ENCODE measurements at places on chromosomes 5 and 9.

DNA sequence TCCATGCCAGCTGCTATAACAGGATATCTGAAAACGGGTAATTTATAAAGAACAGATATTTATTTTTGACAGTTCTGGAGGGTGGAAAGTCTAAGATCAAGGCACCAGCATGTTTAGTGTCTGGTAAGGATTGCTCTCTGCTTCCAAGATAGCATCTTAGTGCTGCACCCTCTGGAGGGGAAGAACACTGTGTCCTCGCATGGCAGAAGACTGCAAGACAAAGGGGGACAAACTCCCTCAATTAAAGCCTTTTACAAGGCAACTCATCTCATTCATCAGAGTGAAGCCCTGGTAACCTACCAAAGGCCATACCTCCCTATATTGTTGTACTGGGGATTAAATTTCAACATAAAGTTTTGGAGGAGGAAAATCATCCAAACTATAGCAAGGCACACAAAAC lies 298.9 kb upstream of the EDIL3 start:
- DNase-seq, result no peak

GRCh38 chr5:1540831-1541701 lies 17.3 kb upstream of the LPCAT1 start:
- no peak for DNase-seq

DNA sequence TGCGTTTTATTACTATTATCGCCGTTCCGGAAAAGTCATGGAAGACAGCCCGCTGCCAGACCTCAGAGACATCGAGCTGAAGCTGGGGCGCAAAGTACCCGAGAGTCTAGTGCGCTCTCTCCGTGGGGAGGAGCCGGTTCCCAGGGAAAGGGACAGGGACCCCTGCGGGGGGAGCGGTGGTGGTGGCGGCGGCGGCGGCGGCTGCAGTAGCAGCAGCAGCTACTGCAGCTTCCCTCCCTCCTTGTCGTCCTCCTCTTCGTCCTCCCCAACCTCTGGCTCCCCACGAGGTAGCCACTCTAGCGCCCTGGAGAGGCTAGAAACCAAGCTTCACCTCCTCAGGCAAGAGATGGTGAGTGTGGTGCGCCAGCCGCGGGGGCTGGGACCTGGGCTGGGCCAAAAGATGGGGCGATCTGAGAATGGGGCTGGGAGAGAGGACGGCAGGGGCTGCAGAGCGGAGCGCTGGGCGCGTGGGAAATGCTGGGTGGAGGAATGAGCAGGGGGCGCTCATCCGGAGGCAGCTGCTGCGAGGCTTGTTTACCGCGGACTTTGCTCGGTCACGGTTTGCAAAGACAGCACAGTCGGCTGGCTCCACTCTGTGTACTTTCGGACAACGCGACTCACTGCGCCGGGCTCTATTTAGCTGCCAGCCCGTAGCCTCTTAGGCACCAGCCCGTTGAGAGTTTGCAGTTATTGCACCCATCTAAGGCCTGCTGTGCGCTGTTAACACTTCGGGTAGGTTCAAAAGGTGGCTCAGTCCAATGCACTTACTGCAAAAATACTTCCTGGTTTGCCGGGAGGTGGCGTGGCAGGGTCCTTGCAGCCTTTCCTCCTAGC lies 1.1 kb downstream of the LURAP1L start:
- DNase-seq, result no peak

DNA sequence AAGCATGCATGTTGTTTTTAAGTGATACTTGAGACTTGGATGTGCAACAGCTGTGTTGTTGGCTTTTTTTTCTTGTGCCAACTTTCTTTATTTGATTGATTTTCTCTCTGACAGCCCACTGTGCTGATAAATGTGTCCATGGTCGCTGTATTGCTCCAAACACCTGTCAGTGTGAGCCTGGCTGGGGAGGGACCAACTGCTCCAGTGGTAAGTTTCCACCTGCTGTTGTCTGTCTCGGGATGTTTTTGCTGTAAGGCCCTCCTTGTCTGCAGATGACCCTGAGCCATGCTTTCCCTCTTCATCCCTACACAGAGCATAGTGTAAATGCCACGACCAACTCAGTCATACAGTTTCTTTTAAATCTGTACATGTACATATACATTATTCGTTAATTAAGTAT lies 79.2 kb downstream of the MEGF10 start:
- no peak for DNase-seq

GRCh38 chr5:119452060-119452372 lies 281 bp upstream of the HSD17B4 start:
- DNase-seq, result no peak

DNA sequence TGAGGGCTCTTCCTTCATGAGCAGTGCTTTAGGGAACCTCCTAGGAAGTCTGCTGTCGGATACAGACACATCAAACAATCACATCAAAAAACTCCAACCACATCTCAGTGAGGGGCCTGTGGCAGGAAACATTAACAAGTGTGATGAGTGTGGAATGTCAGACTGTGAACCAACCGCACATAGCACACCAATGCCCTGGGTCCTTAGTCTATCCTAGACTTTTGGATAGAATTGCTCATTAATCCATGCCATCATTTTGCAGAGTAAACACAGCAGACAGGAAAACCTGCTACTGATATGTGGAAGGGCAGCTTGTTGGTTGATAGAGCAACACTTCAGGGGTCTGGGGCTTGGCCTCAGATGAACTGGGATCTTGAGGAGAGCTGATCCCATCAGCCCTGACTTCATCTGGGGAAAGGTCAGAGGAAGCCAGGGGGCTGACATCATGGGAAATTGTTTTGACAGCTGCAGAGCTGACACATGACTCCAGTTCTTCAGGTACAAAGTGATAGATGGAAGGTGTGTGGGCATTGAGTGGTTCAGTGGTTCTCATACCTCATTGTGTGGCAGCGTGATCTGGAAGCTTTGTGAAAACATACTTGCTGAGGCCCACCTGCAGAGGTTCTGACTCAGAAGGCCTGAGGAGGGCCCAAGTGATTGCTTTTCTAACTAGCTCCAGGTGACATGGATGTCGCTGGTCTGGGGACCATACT lies 193.3 kb downstream of the DIRAS2 start:
- no peak for DNase-seq

GRCh38 chr5:50576686-50577256 lies 89.7 kb upstream of the PARP8 start:
- no peak for DNase-seq

- no peak for DNase-seq
Observed at GRCh38 chr5:180645274-180646204, 3.9 kb downstream of the FLT4 start.

GRCh38 chr9:113011911-113012381 lies at the start of gene ZNF883:
ZNF883 (minus strand) TSS chr9:113012192.
- DNase-seq, result no peak

DNA sequence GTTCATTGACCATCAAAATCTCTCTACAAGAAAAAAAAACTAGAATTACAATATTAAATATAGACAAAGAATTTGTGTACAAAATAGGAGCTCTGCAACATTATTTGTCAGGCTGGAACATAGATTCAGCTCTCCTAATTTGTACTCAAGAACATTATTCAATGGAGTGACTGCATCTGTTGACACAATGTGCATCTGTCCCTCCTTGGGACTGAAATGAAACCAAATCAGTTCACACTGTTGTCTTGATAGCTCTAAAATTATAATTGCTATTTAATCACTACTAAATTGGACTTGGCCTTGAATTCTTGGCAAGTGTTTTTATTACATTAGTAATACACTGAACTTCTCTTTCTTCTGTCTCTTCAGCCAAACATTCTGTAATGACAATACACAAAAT lies 47.7 kb downstream of the FTMT start:
- no peak for DNase-seq

GRCh38 chr5:5676218-5676617 lies 253.7 kb downstream of the ICE1 start:
- no peak for DNase-seq

DNA sequence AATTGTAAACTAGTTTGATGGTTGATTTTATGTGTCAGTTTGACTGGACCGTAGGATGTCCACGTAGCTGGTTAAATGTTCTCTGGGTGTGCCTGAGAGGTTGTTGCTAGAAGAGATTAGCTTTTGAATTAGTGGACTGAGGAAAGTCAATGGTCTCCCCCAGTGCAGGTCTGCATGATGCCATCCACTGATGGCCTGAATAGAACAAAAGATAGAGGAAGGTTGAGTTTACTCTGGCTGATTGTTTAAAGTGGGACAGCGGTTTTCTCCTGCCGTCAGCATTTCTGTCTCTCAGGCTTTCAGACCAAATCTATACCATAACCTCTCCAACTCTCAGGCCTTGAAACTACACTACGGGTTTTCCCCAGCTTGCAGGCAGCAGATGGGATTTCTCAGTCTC lies 899.2 kb upstream of the WWC1 start:
- DNase-seq, result no peak

DNA sequence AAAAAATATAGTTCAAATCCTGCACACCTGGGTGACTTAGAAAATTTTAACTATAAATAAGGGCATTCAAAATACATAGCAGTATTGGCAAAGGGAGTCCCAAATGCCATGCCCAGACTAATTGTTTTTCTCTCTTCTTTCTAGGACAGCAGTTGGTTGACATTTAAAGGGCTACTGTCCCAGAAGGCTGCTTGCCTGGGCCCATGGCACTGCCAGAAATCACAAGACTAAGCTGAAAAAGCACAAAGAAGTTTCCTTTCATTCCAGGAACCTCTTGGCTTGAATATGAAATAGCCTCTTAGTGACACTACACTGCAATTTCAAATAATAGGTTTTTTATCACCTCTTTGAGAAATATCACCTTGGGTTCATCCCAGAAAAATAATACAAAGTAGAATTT lies 388.9 kb upstream of the TRPC7 start:
- DNase-seq, result no peak

DNA sequence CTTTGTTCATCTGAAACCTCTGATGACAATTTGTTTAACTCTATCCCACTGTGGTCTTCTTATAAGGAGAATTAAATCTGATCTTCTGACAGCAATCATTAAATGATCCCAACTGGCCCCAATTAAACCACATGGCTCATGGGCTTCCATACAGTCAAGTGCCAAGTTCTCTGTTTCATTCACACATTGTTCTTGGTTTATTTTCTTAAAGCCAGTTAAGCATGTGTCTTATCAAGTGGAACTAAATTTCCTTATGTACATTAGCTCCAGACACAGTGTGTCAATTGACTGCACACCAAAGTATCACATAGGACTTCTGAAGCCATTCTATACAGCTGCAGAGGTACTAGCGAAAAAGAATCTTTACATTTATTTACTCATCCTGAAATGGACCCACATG lies 51.2 kb downstream of the MEF2C start:
- DNase-seq, result no peak

DNA sequence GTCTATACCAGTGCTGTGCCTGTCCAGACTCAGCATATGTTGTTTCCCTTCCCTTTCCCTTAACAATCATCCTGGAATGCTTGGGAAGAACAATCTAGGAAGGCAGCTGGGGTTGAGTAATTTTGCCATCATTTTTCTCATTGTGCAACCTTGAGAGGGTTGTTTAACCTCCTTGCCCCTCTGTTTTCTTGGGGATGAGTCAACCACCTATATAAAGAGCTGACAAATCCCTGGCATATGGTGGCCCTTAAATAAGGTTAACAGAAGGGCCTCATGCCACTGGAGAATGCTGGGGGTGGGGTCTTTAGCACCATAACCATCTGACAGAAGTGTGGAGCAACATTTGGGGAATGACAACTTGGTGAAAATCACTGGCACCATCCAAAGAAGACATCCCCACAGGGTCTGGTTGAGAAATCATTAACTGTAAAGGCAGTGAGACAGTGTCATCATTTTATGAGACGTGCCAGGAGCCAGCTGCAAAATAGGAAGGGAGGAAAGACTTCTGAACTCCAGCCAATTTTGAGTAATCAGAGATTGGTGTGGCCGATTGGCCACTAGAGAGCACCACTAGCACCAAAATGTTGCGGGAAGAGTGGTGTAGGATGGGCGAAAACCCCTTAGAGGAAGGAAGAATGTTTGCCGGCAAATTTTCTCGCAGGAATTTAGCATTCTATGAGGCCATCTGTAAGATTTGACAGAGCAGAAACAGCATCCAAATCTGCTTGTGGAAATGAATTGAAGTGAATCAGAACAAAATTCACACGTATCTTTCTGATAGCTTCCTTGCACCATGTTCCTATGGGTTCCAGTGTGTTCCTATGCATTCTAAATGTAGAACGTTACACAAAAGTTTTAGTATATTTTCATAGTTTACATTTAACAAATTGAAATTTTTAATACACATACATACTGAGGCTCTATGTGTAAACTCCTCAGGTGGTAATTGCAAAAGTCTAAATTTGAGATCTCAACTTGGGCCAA lies 113.8 kb downstream of the MSX2 start:
- no peak for DNase-seq

- no peak for DNase-seq
Observed at GRCh38 chr9:112380825-112381221, 915 bp downstream of the HSDL2 start.

- no peak for DNase-seq
Observed at GRCh38 chr5:89302102-89302891, 419.3 kb upstream of the MEF2C start.

DNA sequence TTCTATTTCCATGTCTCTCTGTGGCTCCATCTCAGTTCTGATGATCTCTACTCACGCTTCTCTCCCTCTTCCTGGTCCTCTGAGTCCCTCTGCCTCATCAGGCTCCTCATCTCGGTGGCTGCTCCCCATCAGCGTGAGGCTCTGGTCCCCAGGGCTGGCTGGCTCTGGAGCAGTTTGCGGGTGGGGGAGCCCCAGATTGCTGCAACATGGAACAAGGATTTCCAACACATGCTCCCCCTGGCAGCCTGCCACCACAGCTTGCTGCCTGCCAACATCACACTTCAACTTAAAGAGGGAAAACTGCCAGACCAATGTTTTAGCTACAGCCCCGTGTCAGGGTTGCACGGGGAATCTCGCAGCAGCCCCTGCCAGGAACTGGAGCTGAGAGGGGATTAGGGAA lies 77.2 kb upstream of the NEK6 start:
- no peak for DNase-seq

DNA sequence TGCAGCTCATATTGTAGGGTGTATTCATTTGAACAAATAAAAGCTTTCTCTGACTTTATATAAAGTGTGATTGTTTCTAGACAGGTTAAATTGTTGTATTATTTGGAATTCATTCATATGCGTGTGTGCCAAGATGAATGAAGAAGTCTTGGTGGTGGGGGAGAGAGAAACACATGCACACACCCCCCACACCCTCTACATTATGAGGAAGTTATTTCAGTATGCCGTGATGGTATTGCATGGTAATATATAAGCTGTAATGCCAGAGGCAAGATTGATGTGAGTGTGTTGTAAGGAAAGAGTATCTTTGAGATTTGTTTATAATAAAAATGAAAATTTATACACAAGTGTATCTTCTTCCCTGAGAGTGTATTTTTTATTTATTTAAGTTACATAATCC lies 71.0 kb downstream of the IPO11 start:
- DNase-seq, result no peak

DNA sequence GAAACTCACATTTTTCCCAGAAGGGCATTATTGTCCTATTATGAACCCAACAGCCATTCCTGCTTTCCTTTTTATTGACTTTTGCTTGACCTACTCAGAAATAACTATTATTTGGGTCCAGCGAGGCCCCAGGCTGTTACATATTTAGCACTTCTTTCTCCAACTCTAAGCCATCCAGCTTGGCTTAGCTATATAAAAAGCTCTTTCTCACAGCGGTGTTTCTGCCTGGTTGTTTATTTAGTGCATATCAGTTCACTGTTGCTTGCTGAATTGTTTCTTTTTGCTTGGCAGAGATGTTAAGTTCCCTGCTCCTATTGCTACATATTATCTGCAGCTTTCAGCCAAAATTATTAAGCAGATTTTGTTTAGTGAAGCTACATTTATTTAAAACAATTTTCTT lies 1156.8 kb upstream of the SEMA6A start:
- DNase-seq, result no peak

GRCh38 chr5:54577937-54578653 lies 60.5 kb downstream of the SNX18 start:
- no peak for DNase-seq

- no peak for DNase-seq
Observed at GRCh38 chr9:16864649-16865434, 5.6 kb downstream of the BNC2 start.
